ENCODE measurements at places on chromosomes 16 and 17.
A peak's percentile ranks its signal among the peaks of the same experiment; 100 is the strongest.

- no peak for DNase-seq
Observed at GRCh38 chr17:57745242-57745641, at the start of gene CCDC182. Gene CCDC182 (minus strand): TSS chr17:57745299. CDS start chr17:57745272, 27 bp downstream.

GRCh38 chr17:9912121-9913099, 7.3 kb upstream of the RCVRN start:
- no peak for DNase-seq

- peak; percentile 64 for DNase-seq
Observed at GRCh38 chr17:42669977-42670788, 6.6 kb downstream of the PLEKHH3 start.

DNA sequence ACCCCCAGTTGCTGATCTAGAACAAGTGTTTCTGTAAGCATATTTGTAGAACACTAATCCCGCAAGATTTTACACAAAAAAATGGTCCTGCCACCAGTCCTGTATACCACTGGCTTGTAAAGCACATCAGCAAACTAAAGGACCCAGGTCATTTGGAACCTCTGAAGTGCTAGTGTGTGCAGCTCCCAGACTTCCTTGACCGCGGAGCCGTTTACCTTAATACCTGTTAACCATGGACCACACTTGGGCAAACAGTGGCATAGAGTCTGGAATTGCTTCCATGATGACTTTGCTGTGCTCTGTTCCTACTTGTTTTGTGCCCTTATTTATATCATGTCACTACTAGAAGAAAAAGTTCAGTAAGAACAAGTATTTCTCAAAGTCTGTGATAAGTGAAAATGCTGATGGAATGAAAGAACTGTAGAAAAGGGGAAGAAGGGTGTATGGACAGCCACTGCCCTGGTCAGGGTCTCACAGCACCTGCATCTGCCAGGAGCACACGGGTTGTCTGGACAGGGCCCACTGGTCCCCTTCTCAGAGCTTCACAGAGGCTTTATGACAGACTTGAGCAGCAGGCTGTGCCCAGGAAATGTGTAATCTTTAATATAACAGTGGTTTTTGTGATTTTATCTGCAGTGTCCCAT, 29.3 kb downstream of the ALDH3A2 start:
- no peak for DNase-seq

- DNase-seq: no peak
Observed at GRCh38 chr17:71502443-71502842, 618.4 kb upstream of the SOX9 start.

- no peak for DNase-seq
Observed at GRCh38 chr16:69747115-69747514, 7.6 kb downstream of the NOB1 start.

- peak; percentile 13 for DNase-seq
Observed at GRCh38 chr16:75081179-75081859, 35.3 kb downstream of the LDHD start.

- DNase-seq: no peak
Observed at GRCh38 chr17:78379131-78379491, 662 bp downstream of the PGS1 start.

GRCh38 chr17:80852476-80853015, 139.1 kb upstream of the CHMP6 start:
- no peak for DNase-seq

- no peak for DNase-seq
Observed at GRCh38 chr16:87316450-87316922, 706 bp downstream of the C16orf95 start.

DNA sequence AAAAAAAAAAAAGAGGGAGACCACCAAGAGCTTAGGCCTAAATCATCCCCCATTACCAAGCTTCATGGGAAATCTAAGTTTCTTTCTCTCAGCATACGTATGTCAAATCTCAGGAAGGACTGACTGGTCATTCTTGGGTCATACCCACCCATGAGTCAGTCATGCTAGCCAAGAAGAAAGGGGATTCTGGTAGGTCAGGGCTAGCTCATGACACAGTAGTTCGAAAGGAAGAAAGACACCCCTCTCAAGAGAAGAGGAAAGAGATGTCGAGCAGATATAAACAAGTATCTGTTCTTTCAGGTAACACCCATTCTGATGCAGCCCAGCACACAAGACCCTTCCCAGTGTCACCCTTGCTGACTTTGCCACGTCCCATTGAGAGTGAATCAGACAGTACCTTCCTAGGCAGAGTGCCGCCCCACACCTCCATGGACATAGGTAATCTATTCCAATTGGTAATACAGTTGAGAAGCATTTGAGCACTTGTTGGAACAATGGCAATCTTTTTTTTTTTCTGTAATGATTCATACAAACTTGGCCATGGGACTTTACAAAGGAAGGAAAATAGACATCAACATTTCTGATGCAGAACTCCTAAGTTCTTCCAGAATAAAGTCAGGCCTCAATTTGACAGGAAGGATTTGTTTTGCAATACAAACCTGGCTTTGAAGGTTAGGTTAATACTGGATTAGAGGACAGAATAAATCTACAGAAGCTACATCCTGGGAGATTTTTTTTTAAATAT, 38.2 kb downstream of the COPRS start:
- no peak for DNase-seq

DNA sequence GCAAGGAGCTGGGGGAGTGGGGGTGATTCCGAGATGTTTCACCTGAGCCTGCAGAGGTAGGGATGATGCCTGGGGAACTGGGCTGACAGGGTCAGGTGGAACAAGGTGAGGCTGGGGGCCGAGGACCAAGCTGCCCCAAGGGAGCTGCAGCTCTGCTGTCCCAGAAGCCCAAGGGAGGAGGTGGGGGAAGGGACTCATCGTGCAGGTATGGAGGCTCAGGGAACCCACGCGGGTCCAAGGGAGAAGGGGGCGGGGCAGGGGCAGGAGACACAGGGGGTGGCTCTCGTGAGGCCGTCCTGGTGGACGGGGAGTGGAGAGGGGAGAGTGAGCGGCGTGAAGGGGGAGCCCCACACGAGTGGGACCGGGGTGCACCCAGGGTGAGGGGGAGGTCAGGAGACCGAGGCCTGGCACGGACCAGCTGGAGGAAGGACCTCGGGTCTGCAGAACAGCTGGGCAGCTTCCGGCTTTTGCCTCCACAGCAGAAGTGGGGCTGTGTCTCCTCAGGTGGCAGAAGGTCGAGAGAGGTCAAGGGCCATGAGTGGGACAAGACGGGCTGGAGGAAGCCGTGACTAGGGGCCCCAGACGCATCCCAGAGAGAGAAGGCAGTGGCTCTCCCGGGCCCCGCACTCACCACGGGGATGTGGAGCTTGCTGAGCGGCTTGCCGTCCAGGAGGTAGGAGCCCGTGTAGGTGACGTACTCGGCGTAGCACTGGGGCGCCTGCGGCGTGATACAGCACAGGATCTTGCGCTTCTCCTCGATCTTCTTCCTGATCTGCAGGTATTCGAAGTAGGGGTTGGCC, 61.1 kb downstream of the ZNF778 start:
- no peak for DNase-seq

Measured in activated T-cell treated with anti-CD3 and anti-CD28 coated beads, Interleukin-2, amount 50 U/mL, for 48 hours (primary cell).